ENCODE measurements at places on chromosomes 5 and 9.

GRCh38 chr9:92438900-92439526, 14.7 kb upstream of the OMD start:
- no peak for DNase-seq

DNA sequence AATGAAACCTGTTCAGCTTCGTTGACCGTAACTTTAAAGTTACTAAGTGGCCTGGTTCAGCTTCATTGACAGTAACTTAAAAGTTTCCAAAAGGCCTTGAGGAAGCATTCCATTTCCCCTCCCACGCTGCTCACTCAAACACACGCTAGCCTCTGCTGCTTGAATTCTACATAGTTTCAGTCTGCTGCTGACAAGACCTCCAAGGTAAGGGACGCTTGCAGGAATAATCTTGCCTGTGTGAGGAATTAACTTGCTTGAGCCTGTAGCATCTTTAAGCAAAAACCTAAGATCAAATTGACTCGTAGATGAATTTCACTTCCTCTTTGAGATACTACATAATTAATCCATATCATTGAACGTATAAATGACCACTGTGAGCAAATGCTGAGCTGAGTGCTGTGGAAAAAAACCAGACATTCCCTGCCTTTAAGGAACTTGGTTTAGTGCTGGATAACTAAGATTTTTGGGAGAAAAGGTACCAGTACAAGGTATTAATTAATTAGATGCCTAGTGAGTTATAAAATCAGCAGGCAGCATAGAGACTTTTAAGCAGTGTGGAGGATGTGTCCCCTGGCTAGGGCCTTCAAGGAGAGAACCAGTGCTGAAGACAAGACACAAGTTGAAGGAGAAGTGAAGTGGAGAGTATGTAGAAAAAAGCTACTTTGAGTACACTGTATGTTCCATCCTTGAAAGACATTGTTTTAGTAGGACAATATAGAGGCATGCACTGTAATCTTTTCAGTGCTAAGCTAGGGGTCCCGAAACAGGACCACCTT, 39.2 kb downstream of the GRAMD2B start:
- peak; percentile 24 for DNase-seq

DNA sequence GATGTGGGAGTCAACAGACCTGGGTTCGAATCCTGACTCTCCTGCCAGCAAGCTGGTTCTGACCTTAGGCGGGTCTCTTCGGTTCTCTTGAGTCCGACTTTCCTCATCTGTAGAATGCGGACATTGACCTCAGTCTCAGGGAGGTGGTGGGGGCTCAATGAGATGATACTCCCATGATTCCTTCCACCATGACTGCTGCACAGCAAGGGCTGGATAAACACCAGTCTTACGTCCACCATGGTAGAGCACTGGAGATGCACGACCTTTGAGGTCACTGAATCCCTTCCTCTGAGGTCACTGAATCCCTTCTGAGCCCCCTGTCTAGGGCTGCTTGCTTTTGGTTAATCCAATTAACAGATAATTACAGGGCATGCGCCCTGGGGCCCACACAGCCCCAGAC, 12.5 kb upstream of the SMIM23 start:
- no peak for DNase-seq

DNA sequence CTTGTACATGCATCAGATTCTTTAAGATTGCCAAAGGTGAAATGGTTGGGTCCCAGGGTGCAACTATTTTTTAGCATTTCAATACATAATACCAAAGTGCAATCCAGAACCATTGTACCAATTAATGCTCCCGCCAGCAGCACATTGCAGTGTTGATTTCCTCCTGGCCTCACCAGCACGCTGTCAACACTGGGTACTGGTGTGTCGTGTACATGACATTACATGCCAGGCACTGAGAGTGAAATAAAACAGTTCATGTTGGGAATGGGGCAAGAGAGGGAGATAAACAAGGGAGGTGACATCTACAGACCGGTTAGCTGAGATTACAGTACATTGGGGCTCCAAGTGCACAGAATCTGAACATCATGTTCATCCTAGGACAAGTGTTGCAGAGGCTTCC, 37.8 kb downstream of the HMGCS1 start:
- no peak for DNase-seq

DNA sequence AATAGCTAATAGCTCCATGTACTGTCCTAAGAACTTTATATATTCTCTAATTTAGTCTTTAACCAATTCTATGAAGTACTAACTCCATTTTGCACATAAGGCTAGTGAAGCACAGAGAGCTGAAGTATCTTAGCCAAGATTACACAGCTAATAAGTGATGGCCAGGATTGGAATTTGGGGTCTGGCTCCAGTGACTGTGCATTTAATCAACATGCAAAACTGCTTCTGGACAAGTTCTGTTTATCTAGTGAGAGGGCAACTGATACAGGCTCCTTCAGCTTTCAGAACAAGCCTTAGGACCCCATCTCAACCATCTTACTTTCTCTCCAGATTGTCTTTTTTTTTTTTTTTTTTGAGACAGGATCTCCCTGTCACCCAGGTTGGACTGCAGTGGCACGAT, 21.3 kb downstream of the SLC25A25 start:
- DNase-seq, result no peak

DNA sequence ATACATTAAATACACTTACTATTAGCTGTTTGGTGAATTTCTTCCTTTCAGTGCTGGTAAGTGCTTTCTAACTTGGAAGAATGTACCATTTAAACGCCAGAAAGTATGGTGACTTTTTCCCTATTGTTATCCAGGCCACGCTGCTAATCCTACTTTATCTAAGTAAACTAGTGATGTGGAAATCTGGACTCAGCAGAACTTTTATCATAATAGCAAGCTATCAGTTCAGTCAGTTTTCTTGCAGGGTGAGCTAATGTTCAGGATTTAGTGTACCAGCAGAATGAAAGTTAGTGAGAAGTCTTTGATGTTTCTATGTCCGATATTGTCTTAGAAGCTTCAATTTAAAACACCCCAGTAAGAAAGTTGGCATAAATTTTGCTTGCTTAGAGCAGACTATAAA, 72.2 kb downstream of the HSD17B4 start:
- DNase-seq, result no peak

- DNase-seq, result peak; percentile 37
Measured at GRCh38 chr5:78467752-78468357, 107.4 kb downstream of the SCAMP1 start.

- no peak for DNase-seq
Measured at GRCh38 chr5:133497608-133498348, 114.6 kb downstream of the FSTL4 start.

- no peak for DNase-seq
Measured at GRCh38 chr5:74274326-74274725, 366.2 kb downstream of the ENC1 start.

- no peak for DNase-seq
Measured at GRCh38 chr5:475704-476101, 32.7 kb downstream of the EXOC3 start.

GRCh38 chr5:172575416-172575815, 65.6 kb upstream of the NEURL1B start:
- DNase-seq, result no peak

DNA sequence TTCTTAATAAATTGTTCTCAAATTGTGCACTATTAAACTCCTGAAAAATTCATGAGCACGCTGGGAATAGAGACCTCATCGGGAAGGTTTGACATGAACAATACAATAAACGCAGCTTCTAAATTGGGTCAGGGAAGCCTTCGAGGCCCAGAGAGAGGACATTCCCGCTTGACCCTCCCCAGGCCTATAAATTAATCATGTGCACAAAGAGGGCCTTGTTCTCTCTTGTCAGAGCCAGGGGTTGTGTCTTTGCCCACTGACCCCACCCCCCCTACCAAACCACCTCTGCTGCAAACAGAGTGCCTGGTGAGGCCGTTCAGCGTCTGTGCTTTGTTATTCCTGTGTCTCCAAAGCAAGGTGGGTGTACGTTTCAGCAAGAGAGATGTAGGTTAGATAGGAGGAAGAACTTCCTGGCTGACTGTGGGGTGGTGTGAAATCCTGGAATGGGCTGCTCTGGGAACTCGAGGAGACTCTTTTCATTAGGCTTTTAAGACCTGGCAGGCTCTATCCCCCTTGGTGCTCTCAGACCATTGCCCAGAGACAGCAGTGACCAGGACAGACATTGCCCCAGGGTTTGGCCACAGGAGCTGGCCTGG, 18.2 kb upstream of the DAB2IP start:
- DNase-seq, result no peak

DNA sequence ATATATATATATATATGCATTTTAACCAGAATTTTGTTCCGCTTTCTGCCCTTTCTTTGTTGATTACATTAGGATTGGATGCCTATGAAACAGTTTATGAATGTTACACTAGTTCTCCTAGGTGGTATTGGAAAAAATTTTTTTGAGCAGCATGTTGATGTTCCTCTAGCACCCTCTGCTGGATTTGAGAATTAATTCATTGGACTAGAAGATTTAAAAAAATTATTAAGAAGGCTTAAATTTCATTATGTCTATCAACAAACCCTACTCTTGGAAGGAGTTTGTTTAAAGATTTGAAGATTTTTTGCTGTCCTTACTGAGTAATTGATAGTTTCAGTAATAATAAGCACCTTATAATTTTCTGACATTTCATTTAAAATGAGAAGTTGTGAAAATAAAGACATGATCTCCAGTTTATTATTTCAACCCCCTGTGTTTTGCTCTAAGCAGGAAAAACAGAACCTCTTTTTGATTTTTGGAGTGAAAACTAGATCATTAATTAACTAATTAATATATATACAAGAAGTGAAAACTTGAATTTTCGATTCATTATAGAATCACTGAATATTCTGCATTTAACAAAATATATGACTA, 89.6 kb downstream of the CCDC171 start:
- DNase-seq, result peak; percentile 39

DNA sequence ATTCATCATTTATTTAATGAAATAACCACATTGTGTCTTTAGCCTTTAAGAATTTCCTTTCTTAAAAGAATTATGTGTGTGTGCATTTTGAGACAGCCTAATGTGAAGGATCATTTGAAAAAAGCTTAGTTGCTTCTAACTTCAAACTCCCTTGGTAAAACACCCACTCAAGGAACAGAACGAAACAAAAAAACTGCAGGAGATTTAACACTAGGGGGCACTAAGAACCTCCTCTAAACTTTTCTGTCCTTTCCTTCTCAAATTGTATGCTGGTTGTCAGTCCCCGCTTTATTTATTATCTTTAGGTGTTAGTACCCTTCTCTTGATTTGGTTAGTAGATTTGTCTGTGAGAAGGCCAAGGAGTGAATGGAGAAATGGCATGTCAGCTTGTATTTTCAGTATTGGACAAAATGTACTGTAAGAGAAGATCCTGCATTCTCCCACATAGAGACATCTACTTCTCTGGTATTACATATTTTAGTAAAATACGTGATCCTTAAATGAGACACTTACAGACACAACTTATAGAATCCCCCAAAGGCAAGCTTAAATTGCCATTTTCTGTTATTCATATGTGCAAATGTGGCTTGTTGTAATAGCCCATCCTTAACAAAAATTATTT, 229.7 kb downstream of the MRPS30 start:
- DNase-seq, result peak; percentile 18

DNA sequence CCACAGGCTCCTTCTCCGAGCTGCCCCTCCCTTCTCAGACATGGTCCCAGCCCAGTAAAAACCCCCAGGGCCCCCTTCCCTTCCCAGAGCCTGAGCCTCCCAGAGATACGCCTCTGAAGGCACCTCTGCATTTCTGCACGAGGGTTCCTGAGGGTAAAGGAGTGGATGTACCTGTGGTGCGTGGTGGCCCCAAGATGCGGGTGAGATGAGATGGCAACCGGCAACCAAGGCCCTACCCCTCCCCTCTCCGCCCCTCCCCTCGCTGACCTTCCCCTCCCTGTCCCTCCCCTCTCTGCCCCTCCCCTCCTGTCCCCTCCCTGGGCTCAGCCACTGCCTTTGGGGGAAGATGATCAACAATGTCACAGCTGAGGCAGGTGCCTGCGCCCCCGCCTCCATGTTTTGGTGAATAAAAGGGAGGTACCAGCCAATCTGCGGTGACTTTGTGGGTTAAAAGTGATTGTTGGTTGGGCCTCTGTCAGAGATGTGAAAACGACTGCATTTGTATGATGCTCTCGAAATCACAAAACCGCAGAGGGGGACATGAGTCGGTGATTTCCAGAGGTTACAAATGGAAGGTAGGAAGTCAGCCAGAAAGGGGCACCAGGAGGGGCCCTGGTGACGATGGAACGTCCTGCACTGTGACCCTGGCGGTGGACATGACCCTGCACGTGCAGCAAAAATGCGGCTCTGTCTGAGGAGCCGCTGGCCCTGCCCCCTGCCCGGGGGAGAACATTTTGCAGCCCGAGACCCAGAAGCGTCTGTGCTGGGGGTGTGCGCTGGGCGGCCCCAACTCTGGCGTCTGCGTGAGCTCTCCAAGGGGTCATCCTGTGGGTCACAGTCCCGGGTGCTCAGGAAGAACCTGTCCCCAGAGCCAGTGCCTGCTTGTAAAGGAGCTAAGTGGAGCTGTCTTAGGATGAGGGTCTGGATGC, 3.7 kb downstream of the LCN9 start:
- DNase-seq, result peak; percentile 4

DNA sequence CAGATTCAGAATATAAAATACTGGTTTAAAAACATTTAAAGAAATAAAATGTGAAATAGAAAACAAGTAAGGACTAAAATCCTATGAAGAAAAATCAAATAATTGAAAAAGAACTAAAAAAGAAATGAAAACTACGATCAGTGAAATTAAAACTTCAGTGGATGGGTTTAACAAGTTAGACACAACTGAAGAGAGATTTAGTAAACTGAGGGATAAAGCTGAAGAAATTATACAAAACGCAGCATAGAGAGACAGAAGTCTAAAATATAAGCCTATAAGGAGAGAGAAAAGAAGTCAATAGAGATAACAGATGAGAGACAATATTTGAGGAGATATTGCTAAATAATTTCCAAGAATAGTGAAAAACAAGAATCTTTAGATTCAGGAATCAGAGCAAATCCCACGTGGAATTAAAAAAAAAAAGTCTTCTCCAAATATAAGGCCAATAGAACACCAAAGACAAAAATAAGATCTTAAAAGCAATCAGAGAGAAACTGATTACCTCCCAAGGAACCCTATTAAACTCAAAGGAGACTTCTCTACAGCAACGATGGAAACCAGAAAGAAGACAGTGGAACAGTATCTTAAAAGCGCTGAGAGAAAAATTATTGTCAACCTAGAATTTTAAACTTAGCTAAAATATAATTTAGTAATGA, 59.6 kb upstream of the ABL1 start:
- DNase-seq, result no peak

GRCh38 chr9:94199776-94200175, 59.3 kb upstream of the ZNF169 start:
- no peak for DNase-seq

DNA sequence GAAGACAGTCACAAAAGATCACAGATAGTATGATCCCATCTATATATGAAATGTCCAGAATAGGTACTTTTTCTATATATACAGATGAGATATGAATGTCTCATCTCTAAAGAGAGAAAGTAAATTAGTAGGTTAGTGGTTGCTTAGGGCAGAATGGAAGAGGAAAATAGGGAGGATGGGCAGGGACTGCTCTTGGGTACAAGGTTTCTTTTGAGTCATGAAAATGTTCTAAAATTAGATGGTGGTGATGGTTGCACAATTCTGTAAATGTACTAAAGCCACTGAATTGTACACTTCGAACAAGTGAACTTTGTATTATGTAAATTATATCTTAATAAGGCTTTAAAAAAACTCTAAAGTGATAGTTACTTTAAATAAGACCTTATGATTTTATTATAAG, 59.6 kb upstream of the GRAMD2B start:
- DNase-seq, result no peak

GRCh38 chr5:54620141-54620933, 102.8 kb downstream of the SNX18 start:
- no peak for DNase-seq

All from GM20000 (cell line).